ENCODE measurements at places on chromosomes 5 and 9. TPM values are rescaled to one million over a fixed set of nuclear protein-coding genes. Genes with fewer than 3 reads are reported as not detected.

TICAM2 gene
- 3.1 TPM for total RNA-seq

- DNase-seq: no peak
Measured at GRCh38 chr9:86181379-86182315, 77.8 kb downstream of the C9orf153 start.

DNA sequence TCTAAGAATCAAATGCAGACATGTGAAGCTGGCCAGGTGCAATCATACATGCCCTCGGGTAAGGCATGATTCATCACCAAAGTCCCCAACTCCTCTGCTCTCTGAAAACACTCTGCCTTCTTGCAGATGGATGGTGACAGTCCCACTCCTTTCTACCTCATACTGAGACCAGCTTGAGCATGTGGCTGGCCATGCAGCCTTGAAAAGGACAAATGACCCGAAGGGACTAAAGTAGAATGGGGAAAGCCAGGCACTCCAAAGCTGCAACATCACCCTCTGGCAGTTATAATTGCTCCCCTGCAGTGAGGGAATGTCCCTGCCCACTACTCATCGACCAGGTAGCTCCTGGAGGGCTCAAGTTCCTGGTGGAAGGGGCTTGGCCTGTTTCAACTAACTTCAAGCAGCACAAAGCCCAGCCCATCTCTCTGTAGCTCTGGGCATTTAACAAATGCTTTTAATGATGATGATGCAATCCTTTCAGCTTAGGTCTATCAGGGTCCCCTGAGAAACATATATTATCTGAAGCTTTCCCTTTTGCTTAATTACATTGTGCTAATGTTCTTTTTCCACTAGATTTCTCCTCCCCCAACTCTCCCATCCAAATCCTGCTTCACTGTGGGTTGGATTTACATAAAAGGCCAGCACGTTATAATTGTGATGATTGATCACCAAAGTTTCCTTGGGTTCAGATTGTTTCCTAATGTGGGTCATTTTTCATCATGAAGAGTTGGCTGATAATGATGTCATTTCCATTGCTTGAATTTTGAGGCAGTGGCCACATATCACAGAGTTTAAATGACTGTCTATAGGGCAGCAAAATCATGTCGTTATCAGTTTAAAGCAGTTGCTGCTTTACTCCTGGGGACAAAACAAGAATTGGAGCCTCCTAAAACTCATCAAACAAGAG is 436.5 kb upstream of the SLC30A5 start:
- DNase-seq: no peak

GRCh38 chr5:156825688-156826087 is 24.4 kb upstream of the PPP1R2B start:
- DNase-seq: no peak

DNA sequence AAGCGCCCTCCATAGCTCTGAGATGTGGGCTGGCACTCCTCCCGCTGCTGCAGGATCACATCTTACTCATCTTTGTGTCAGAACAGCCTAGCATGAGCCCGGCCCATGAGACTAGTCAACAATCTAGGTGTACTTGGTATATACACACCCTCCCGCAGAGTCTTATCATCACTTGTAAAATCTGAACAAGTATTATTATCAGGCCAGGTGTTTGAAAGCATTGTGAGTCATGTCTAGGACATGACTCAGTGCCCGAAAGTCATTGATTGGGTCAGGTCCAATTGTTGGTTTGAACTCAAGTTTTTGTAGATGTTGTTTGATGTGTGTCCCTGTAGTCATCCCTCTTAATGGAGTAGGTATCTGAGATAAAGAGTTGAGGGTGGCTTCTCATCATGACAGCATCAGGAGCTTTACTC is 108.7 kb downstream of the CFAP90 start:
- no peak for DNase-seq

DNA sequence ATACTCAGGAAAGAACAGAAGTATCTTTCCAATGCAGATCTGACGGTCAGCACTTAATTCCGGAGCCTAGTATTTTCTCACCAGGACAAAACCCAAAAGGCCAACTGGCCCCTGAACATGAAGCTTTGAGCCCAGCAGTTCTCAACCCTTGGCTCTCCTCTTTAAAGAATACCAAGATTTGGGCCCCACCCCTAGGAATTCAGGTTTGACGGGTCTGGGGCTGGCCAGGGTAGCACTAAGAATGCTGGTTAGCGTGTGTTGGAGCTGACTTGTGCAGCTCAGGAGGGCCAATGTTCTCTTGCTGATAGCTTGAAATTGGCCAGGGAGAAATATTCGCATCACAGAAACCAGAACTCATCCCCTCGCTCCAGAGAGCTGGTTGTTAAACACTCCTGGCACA is 88.3 kb upstream of the PTCH1 start:
- no peak for DNase-seq

- DNase-seq: no peak
Measured at GRCh38 chr5:126430631-126431030, 7.4 kb downstream of the GRAMD2B start.
